ENCODE measurements at places on chromosomes 7 and 10. TPM values are rescaled to one million over a fixed set of nuclear protein-coding genes. Genes with fewer than 3 reads are reported as not detected.
A peak's percentile ranks its signal among the peaks of the same experiment; 100 is the strongest.

Gene SFMBT2
- total RNA-seq: 2.8 TPM

Gene SRGN
- total RNA-seq: 305 TPM

Gene NKX2-3
- total RNA-seq: not detected

Gene CRYGN
- total RNA-seq: not detected

Gene KAZALD1
- total RNA-seq: 0.92 TPM

Gene CTAGE8
- total RNA-seq: 0.92 TPM

DNA sequence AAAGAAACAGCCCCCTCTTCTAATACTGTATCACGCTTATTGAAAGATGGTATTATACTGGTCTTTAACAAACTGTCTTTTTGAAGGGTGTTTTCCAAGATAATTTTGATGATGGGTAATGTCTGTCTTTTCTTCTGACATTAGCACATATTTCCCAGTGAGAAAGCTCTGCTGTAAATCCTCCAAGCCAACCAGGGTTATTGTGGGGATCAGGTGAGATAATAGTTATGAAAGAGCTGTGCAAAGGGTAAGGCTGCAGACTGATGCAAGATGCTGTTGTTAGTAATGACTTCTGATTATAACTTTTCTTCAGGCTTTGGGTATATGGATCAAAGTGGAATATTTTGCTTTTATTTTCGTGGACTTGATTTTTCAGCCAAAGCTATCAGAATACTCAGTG lies 581.7 kb downstream of the REEP3 start:
- no peak overlapping the region for H3K27ac ChIP-seq
- DNase-seq: no peak
- peaks cover 7% of the 10 kb centered on the region for H3K4me1 ChIP-seq
- H3K36me3 ChIP-seq: no peaks in the 10 kb centered on the region
- no peaks in the 10 kb centered on the region for H3K27me3 ChIP-seq
- H3K4me3 ChIP-seq: no peak overlapping the region

GRCh38 chr10:103278537-103278823 lies 1.5 kb downstream of the INA start:
- DNase-seq: no peak
- H3K27ac ChIP-seq: no peak overlapping the region
- peaks cover 3% of the 10 kb centered on the region for H3K27me3 ChIP-seq
- no peaks in the 10 kb centered on the region for H3K36me3 ChIP-seq
- H3K4me1 ChIP-seq: peaks cover 9% of the 10 kb centered on the region

DNA sequence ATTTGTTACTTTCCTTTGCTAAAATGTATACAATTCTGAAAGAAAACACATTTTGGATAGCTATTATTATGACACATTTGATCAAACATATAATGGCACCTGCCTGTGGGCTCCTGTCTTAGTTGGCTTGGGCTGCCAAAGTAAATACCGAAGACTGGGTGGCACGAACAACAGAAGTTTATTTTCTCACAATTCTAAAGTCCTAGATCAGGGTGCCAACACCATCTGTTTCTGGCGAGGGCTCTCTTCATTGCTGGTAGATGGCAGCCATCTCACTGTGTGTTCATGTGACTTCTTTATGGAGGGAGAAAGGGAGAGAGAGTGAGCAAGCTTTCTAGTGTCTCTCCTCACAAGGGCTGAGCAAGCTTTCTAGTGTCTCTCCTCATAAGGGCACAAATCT lies 195.8 kb upstream of the FAM3C start:
- no peaks in the 10 kb centered on the region for H3K27me3 ChIP-seq
- no peaks in the 10 kb centered on the region for H3K4me1 ChIP-seq
- H3K36me3 ChIP-seq: no peaks in the 10 kb centered on the region
- no peak overlapping the region for H3K27ac ChIP-seq
- DNase-seq: no peak

DNA sequence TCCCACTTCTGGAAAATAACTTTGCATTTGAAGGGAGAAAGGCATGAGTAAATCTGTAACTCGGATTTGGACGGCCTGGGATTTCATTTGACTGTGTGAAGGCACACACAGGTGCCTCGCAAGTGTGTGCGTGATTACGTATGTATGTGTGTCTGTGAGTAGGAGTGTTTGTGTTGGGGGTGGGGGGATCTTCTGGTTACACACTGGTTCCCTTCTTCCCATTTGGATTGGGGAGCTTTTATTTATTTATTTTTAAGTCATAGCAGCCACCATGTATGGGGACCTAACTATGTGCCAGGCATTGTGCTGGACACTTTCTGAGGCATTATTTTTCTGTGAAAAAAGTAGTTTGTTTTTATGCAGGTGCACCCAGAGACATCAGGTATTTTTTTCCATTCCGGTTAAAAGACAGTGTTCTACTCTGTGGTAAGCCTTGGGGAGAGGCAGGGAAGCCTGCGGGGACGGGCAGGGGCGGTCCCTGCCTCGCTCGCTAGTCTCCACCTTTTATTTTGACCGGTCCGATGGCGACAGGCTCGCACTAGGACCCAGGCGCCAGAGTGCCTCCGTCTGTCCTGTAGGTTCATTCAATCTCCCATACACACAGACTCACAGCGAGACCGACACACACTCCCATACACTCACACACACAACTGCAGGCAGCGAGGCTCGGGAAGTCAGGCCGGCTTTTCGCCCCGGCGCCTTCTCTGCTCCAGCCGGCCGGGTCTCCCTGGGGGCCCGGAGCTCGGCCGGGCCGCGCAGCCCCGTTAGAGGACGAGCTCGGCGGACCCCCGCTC lies at the start of gene MXI1:
MXI1 (plus strand) TSS at position 595 of the 794 bp plus-strand sequence. CDS start 204 bp downstream, outside the sequence.
- H3K36me3 ChIP-seq: no peaks in the 10 kb centered on the region
- H3K4me1 ChIP-seq: peaks cover 41% of the 10 kb centered on the region
- peak; percentile 83 for DNase-seq

- no peaks in the 10 kb centered on the region for H3K4me1 ChIP-seq
- no peak overlapping the region for H3K27ac ChIP-seq
- no peaks in the 10 kb centered on the region for H3K27me3 ChIP-seq
- no peaks in the 10 kb centered on the region for H3K36me3 ChIP-seq
Measured at GRCh38 chr7:34309116-34309515, 348.9 kb upstream of the NPSR1 start.

- no peak for DNase-seq
- H3K4me3 ChIP-seq: no peak overlapping the region
- no peak overlapping the region for H3K27ac ChIP-seq
- no peaks in the 10 kb centered on the region for H3K36me3 ChIP-seq
- H3K27me3 ChIP-seq: no peaks in the 10 kb centered on the region
Measured at GRCh38 chr10:124254490-124254889, 161.1 kb upstream of the CHST15 start.

GRCh38 chr10:109926061-109926745 lies 2.9 kb upstream of the XPNPEP1 start:
- H3K27ac ChIP-seq: no peak overlapping the region
- peaks cover 2% of the 10 kb centered on the region for H3K4me1 ChIP-seq
- H3K4me3 ChIP-seq: no peak overlapping the region

DNA sequence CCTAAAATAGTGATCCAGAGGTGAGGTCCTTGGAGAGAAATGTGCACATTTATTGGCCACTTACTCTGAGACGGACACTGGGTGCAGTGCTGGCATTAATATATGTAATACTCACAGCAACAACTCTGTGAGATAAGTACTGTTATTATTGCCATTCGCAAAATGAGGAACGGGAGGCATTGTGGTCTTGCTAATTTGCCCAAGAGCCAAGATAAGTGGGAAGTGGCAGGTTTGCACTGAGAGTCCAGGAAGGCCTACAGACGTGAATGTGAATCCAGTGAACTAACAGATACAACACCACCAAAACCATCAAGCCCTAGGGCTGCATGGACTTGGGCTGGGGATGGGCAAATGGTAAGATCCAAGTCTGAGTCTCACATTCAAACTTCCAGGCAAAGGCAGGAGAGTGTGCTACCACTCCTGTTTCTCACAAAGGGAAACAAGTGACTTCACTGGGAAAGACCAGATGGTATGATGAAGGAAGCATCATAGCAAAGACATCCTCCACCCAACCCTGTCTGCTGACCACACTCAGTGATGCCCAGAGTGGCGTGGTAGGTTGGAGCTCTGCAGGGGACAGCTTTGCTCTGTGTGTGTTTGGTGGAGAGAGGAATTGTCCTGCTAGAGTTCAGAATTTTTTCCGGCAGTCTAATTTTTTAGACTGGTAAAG lies 19.2 kb downstream of the TMEM273 start:
- H3K4me1 ChIP-seq: no peaks in the 10 kb centered on the region
- peak; percentile 22 for DNase-seq
- H3K27me3 ChIP-seq: no peaks in the 10 kb centered on the region
- no peak overlapping the region for H3K27ac ChIP-seq
- H3K36me3 ChIP-seq: no peaks in the 10 kb centered on the region

All from liver (tissue), 10 donors.